T-helper 17 cell (primary cell): ENCODE measurements at places on chromosomes 11 and 22. TPM values are rescaled to one million over a fixed set of nuclear protein-coding genes. Genes with fewer than 3 reads are reported as not detected.
A peak's percentile ranks its signal among the peaks of the same experiment; 100 is the strongest.

DNA sequence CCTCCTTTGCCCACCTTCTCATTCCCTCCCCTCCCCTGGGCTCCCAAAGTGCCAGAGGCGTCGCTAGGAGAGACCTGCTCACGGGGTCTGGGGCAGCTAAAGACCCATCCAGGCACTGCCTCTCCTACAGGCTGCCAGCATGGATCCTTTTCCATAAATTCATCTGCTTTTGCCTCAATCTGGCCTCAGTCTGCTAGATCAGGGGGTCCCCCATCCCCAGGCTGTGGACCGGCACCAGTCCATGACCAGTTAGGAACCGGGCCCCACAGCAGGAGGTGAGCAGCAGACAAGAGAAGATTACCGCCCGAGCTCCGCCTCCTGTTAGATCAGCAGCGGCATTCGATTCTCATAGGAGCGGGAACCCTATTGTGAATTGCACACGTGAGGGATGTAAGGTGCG, 12.3 kb downstream of the LTO1 start:
- peaks cover 5% of the 10 kb centered on the region for H3K36me3 ChIP-seq
- H3K4me1 ChIP-seq: peaks cover 4% of the 10 kb centered on the region
- no peak overlapping the region for H3K27ac ChIP-seq

The MUC6 gene
- not detected for total RNA-seq

The LMO2 gene
- total RNA-seq: 1.8 TPM

The CCDC90B gene
- 21.6 TPM for total RNA-seq

DNA sequence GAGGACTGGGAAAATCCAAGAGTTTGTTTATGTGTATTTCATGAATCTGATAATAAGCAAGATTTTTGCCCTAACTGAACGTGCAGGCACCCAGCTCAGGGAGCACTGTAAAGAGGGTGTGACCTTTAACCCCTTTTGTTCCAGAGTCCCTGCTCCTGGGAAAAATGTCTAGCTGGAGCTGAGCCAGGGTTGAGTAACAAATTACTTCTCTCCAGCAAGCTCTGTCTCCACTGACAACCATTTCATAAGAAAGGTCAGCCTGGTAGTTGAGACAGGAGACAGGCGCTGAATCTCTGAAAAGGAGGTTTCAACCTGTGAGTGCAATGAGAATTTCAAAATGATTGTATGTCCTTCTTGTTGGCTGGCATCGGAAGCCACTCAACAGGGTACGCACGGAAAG, 156.4 kb upstream of the NARS2 start:
- no peak for DNase-seq
- H3K36me3 ChIP-seq: no peaks in the 10 kb centered on the region
- peaks cover 4% of the 10 kb centered on the region for H3K4me1 ChIP-seq
- H3K4me3 ChIP-seq: no peak overlapping the region
- peaks cover 36% of the 10 kb centered on the region for H3K27me3 ChIP-seq
- no peak overlapping the region for H3K27ac ChIP-seq

DNA sequence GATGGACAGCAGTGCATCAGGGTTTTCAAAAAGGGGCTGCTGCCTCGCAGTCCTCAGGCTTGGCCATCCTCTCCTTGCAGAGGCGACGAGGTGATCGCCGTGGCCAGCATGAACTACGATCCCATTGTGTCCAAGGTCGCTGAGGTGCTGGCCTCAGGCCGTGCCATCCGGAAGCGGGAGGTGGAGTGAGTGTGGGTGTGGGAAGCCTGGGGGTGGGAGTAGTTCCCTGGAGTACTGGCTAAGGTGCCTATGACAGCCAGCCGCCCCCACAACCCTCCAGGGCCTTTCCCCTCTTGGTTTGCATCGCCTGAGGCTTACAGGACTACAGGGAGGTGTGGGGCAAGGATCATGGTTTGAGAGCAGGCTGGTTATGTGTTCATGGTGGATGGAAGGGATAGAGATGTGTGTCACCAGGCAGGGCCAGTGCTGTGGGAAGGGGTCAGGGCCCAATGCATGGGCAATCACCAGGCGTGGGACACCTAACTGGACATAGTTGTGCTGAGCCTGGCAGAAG, 2.1 kb upstream of the LZTR1 start:
- no peaks in the 10 kb centered on the region for H3K27me3 ChIP-seq
- H3K4me1 ChIP-seq: peaks cover 36% of the 10 kb centered on the region
- peak overlapping the region; percentile 45 for H3K4me3 ChIP-seq
- DNase-seq: no peak

GRCh38 chr22:45179276-45180049, 15.7 kb downstream of the NUP50 start:
- DNase-seq: peak; percentile 41
- H3K36me3 ChIP-seq: peaks cover 3% of the 10 kb centered on the region
- peak overlapping the region; percentile 89 for H3K27ac ChIP-seq
- peak overlapping the region; percentile 36 for H3K4me3 ChIP-seq

DNA sequence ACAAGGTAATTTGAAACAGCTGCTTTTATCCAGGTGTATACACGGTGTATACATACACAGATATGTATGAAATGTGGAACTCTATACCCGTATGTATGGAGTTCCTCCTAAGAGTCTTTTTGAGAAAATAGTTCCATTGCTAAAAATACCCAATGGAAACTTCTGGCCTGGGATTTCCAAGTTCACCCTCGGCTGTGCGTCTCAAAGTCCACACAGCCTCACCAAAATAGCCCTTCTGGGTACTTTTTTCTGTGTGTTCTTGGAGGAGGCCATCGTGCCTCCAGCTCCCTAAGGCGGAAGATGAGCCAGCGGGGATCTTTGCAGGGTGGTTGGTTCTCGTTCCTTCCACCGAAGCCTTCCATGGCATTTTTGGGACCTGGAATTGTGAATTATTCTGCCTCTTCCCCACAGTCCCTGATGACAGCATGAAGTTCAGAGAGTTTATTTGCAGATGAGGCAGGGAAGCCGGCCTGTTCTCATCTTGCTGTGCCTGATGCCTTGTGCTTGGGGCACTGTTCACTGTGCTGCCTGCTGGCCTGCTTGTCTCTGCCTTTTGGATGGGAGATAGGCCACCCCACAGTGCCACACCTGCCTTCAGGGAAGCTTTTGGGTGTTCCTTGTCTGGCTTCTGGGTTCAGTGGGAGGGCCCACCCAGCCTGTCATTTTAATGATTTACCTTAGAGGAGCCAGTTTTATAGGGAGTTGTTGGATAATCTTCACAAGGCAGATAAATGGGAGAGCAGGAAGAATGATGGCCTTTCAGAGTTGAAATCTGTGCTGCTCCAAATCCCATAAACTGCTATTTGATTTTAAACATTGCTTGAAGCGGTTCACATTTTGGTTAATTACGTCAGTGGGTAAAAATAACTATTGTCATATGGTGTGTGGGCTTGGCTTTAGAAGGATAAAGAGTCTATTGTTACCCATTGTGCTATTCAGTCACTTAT, 112.7 kb upstream of the OR4B1 start:
- no peaks in the 10 kb centered on the region for H3K36me3 ChIP-seq
- H3K27ac ChIP-seq: peak overlapping the region; percentile 39
- H3K4me1 ChIP-seq: peaks cover 44% of the 10 kb centered on the region
- DNase-seq: no peak
- H3K27me3 ChIP-seq: no peaks in the 10 kb centered on the region

DNA sequence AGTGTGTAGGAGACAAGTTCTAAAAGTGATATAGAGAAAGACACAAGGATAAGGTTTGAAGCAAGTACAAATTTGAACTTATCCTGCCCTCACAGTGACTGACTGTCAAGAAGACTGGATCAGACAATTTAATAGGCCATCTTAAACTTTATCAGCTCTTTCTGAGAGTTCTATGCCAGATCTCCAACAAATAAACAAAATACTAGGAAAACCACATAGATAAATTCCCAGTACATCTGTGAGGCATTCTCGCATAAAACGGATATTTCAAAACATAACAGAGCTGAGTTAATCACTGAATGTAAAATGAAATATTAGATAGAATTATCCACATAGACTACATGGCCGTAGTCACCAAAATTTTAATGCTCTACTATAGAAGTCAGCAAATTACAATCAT, 120.9 kb upstream of the LUZP2 start:
- H3K27ac ChIP-seq: no peak overlapping the region
- H3K27me3 ChIP-seq: no peaks in the 10 kb centered on the region
- no peaks in the 10 kb centered on the region for H3K36me3 ChIP-seq
- no peak for DNase-seq
- H3K4me1 ChIP-seq: no peaks in the 10 kb centered on the region
- no peak overlapping the region for H3K4me3 ChIP-seq

- no peak overlapping the region for H3K27ac ChIP-seq
- H3K36me3 ChIP-seq: no peaks in the 10 kb centered on the region
- H3K27me3 ChIP-seq: peaks cover 30% of the 10 kb centered on the region
- no peak overlapping the region for H3K4me3 ChIP-seq
These were observed 35.3 kb downstream of the AMOTL1 start for GRCh38 chr11:94803491-94803890.

The TMEM179B gene
- total RNA-seq: 20.5 TPM

GRCh38 chr11:71093783-71094182, 158.6 kb downstream of the SHANK2 start:
- no peaks in the 10 kb centered on the region for H3K36me3 ChIP-seq
- no peak overlapping the region for H3K27ac ChIP-seq
- H3K4me3 ChIP-seq: no peak overlapping the region
- peaks cover 36% of the 10 kb centered on the region for H3K27me3 ChIP-seq
- no peak for DNase-seq

The GGTLC2 gene
- total RNA-seq: not detected

The TEX12 gene
- 0.52 TPM for total RNA-seq

The EHF gene
- 0.65 TPM for total RNA-seq

DNA sequence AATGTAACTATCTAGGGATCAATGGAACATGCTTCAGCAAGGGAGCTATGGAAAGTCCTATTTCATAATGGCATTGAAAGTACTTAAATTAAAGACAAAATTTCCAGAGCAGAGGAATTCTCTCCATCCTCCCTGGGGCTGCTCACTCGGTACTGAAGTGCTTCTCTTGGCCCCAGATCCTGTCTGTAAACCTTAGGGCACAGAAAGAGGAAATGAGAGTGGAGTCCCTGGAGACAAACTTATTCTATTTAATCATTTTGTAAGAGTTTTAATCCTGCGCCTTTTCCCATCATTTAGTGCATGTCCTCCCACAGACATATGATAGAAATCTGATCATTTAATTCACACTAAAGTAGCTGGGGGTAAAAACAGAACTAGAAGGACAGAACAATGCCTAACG, 20.9 kb upstream of the PAMR1 start:
- no peak for DNase-seq
- H3K4me3 ChIP-seq: no peak overlapping the region
- H3K27ac ChIP-seq: no peak overlapping the region
- no peaks in the 10 kb centered on the region for H3K36me3 ChIP-seq

The SORL1 gene
- total RNA-seq: 273 TPM

DNA sequence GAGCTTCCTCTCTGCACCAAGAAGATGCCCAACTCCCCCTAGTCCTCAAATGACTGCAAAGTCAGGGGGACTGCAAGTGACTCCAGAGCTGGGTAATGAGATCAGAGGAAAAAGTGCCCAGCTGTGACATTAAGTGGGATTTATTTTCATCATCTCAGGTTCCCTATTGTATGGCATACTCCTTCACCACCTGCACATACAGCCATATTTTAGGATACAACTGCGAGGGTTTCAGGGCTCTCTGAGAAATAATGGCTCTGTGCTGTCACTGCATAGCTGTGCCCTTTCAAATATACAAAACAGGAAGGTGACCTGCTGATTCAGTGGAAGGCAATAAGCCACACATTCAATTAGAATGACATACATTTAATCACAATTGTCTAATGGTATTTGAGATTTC, 45.6 kb upstream of the PLET1 start:
- peaks cover 13% of the 10 kb centered on the region for H3K4me1 ChIP-seq
- no peak for DNase-seq
- H3K27me3 ChIP-seq: no peaks in the 10 kb centered on the region

- H3K27ac ChIP-seq: no peak overlapping the region
- H3K4me1 ChIP-seq: no peaks in the 10 kb centered on the region
- H3K27me3 ChIP-seq: no peaks in the 10 kb centered on the region
- H3K4me3 ChIP-seq: no peak overlapping the region
- no peak for DNase-seq
These were observed 50.1 kb downstream of the MACROD1 start for GRCh38 chr11:64115531-64116522.

DNA sequence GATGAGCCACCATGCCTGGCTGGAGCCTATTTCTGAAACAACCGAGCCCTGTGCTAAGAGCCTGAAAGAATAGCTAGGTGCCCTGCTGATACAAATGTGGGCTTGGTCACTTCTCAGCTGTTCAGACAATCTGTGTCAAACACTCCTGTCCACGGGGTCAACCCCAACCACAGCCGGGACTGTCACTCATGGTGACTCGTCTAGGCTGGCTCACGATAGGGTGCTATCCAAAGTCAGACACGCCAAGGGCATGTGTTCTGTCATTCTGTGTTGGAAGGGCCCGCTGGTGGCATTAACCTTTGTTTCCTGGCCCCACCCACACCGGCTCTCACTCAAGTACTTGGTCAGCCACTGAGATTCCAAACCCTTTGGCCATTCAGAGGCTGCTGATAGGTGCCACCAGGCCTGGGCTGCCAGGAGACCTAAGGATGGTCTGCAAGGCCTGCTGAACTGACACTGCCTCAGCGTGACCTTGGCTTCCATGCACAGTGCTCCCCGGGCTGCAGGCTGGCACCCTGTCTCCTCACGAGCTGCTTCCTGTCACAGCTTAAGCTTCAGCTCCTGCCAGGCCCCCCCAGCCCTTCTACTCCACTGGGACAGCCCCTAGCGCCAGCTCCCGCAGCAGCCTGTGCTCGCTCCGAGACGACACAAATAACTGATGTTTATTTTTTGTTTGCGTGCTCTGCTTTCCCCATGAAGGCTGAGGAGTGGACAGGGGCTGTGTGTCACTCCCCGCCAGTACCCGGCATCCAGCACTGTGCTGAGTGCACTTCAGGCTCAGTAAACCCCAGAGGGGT, 14.2 kb upstream of the CDC42BPG start:
- H3K4me3 ChIP-seq: peak overlapping the region; percentile 83
- H3K27ac ChIP-seq: peak overlapping the region; percentile 98
- peak; percentile 59 for DNase-seq
- H3K4me1 ChIP-seq: peaks cover 69% of the 10 kb centered on the region
- H3K36me3 ChIP-seq: peaks cover 2% of the 10 kb centered on the region

GRCh38 chr11:3879967-3880542, 24.6 kb downstream of the STIM1 start:
- H3K27me3 ChIP-seq: no peaks in the 10 kb centered on the region
- DNase-seq: no peak
- peak overlapping the region; percentile 97 for H3K27ac ChIP-seq
- H3K4me1 ChIP-seq: peaks cover 70% of the 10 kb centered on the region
- H3K4me3 ChIP-seq: peak overlapping the region; percentile 86
- no peaks in the 10 kb centered on the region for H3K36me3 ChIP-seq
